ENCODE measurements at places on chromosomes 7 and 10.

DNA sequence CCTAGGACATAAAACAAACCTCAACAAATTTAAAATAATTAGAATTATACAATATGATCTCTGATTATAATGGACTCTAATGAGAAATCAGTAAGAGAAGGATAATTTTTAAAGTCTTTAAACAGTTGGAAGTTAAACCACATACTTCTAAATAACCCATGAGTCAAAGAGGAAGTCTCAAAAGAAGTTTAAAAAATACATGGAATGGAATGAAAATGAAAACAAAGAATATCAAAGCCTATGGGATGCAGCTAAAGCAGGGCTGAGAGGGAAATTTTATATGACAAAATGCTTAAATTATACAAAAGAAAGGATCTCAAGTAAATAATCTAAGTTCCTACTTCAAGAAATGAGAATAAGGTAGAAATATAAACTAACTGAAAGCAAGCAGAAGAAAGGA is 460.5 kb downstream of the RPS24 start:
- DNase-seq: no peak

DNA sequence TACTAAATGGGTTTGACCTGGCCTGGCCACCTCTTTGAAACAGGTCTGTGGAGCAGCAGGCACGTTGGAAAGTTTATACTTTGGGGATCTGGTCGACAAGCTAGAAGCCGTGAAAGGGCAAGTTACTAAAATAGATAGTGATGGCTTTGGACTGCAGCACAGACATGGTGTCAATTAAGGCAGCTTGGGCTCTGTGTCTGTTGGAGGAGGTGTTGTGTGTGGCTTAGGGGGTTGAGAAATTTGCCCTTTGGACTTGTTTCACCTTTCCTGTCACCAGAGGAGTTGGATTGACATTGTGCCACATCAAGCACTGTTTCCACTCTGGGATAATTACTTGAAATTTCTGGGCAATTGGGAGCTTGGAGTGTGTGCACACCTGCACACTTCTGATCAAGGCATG is 251.8 kb upstream of the MKI67 start:
- no peak for DNase-seq

GRCh38 chr7:128458956-128459355 is 3.3 kb downstream of the HILPDA start:
- no peak for DNase-seq

GRCh38 chr7:29754874-29755490 is 51.3 kb upstream of the WIPF3 start:
- DNase-seq: no peak

DNA sequence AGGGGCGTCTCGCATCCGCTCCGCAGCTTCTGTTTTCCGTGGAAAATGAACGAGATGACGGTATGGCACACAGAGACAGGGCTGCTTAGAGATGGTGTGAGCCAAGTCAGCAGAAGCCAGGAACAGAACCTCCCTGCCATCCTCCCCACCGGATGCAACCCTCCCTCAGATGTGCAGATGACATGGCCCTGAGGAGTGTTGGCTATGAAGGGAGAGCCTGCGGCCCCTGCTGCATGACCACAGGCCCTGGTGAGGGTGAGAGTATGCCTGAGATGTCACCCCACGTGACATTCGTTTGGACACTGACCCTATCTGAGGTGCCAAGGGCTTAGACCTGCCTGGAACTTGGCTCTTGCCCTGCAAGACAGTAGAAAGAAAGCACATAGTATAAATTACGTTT is 29.4 kb downstream of the WIPF3 start:
- no peak for DNase-seq

DNA sequence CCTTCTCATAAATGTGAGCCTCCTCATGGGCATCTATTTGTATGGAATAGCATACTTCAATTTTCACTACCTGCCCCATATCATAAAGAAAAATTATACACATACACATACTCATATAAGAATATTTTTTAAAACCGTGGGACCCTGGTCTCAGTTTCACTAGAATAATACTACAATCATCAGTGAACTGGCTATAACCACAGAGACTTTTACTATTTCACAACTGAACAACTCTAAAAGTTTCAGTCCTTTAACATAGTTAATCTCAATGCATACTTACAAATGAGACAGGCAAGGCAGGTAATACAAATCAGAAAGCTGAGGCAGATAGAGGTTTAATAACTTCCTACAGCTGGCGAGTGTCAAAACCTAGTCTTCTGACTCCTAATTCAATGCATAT is 83.1 kb downstream of the LRRN3 start:
- DNase-seq: no peak

DNA sequence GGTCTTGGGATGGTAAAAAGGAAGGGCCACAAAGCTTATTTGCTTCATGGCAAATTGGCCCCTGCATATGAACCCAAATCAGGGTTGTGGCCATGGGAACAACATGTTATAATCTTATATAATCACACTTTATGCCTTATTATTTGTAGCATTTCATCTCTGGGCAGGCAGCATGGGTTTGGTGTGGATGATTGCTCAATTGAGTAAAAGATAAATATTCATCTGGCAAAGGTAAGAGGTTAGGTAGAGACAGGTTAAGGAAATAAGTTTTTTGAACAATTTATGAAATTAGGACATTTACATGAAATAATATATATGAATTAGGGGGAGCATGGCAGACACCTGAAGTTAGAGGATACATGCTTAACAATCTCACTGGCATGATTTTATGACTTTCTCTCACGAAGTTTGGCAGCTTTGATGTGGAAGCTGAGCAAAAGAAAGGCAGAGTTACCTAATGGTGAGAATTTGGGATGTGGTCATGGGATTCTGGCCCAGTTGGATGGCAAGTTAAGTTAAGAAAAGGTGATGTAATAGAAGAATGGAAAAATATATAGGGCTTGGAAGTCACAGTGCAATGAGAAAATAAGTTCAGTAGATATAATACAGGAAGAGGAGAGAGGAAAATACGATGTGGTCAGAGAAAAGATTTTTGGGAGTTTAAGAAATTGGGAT is 88.1 kb upstream of the FAM3C start:
- DNase-seq: no peak

DNA sequence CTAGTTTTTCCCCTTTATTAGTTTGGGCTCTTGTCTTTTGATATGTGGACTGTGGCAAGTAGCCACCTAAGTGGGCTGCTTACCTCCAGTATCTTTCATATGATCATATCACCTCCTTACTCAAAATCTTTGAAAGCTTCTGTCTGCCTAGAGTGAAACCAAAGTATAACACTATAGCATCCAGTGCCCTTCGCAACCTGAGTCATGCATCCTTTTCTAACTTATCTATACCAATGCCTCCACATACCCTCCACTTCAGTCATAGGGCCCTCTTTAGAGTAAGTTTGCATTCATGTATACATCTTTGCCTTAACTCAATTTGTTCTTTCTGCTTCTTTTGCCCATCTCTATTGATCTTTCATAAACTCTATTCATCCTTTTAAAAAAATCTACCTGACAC is 15.7 kb upstream of the MACC1 start:
- no peak for DNase-seq

DNA sequence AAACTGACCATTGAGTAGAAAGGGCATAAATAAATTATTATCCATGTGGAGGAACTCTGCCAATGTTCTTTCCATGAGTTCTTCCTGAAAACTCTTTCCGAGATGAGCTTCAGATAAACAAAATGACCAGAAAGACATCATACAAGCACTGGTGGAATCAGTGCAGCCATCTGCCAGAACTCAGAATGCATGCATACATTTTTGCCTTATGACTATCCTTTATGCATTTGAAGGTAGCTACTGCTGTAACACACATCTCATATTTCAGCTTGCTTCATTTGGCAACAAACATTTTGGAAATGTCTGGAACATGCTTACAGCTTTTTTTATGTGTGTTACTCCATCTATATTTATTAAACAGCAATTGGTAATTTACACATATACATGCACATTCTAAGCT is 448.9 kb downstream of the PLXDC2 start:
- no peak for DNase-seq

DNA sequence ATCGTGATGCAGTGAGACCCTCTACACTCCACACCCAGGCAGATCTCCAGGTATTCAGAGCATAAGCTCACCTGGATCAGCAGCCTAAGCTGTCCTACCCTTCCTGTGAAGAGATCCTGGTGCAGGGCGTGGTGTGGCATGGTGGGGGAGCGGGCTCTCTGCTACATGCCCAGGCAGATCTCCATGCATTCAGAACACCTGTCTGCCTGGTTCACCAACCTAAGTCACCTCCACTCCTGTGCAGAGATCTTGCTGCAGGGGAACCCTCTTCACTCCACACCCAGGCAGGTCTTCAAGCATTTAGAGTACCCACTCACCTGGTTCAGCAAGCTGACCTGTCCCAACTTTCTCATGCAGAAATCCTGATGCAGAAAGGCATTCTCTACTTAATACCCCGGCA is 394.4 kb upstream of the SEMA3A start:
- no peak for DNase-seq

DNA sequence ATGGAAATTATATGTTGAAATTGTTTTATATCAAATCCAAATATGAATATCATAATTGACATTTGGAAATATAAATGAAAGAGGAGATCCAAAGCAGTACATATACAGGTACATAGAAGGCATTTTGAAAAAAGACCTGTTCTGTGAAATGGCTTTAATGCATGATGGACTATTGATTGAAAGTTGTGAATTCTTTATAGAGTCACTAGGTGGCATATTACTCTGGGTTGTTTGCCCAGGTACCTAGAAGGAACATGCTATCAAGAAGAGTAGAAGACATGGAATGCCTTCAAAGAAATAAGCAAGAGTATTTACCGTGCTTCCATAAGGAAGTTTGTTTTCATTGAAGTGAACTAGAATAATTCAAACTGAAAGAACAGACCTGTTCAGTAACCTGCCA is 160.0 kb upstream of the ANK3 start:
- no peak for DNase-seq

GRCh38 chr7:117873310-117874190 is at the start of gene CTTNBP2:
Gene CTTNBP2 (minus strand): TSS chr7:117873441. CDS start chr7:117873415, 26 bp downstream.
- DNase-seq: peak; percentile 87

DNA sequence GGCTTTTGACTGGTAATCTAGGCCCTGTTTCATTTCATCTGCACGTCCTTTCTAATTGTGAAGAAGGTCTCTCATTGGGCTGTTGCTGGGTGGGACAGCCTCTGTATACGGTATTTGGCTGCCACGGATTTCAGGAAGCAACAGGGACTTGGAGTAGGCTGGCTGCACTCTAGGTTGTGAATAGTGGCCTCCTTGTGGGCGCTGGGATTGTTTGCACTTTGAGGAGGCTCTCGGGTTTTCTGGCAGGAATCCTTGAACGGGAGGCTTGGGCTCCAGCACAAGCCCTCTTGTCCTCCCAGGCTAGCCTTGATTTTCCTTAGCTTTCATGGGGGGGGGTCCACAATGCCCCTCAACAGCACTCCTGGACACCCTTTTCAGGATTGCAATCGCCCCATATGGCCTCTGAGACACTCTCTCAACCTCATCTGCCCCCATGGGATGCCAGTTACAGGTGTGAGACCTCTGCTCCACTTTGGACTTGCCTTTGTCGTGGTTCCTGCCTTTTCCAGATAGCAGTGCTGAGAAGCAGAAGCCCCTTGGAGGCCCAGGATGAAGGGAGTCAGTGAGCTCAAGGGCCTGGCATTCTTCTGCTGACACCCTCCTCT is 33.9 kb upstream of the ZNF273 start:
- peak; percentile 14 for DNase-seq

DNA sequence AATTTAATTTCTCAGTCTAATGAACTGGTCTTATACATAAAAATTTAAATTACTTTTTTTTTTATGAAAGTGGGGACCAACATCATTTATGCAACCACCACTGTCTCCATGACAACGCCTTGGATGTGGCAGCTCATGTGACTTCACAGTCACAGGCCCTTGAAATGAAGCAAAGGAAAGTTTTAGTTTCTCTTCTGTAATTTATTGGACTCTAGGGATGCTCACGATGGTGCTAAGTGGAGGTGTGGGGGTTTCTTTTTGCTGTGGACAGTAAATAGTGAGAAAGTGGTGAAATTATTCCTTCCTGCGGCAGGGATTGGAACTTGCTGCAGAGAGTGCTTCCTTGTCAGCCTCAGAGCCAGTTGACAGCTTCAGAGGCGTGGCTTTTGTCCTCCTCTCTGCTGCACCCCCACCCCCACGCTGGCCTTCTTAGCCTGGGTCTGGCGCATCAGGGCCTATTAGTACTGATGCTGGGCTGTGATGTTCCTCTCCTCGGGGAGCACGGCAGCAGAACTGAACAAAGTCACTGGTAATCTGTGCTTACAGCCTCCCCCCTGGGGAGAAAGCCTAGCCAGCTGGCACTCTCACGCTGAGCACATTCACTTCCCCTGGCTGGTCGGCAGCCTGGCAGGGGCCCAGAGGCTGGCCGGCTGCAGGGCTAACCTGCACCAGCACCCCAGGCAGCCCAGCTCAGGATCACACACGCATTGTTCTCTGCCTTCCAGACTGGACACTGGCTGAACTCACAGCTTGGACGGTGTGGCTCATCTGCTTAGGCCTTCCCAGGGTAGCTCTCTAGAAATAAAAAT is 517.5 kb upstream of the GALNT17 start:
- peak; percentile 82 for DNase-seq

DNA sequence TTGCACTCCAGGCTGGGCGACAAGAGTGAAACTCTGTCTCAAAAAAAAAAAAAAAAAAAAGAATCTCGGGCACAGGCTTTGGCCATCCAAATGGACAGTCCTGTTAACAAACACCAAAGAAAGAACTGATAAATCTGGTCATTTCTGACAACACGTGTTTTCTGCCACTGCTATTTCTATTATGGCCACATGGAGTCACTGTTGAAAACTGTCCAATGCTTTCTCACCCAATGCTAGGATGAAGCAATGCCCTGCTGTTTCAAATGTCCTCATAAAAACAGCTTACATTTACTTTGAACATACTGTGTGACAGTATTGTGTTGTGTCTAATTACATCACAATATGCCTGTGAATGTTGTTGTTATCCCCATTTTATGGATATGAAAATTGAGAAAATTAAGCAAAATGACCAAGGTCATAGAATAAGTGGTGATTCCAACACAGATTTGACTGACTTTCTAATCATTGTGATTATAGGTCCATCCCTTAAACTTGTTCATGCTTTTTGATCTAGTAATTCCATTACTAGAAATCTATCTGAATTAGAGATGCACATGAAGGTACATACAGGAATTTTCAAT is 19.9 kb upstream of the MAP3K8 start:
- DNase-seq: no peak

DNA sequence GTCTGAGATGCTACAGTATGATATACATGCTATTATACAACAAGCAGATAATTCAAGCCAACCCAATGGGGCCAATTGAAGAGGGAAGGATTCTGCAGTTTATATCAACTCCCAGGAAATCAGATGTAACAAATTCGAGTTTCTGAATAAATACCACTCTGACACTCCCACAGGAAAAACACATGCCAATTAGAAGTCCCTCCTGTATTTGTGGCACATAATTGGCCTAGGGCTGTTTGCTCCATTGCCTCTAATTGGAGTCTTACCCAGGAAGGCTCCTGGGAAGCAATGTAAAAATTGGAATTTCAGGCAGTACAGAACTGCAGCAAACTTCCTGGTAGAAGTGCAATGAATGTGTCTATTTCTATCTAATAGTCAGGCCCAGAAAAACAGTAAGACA is 4.7 kb downstream of the PPA1 start:
- DNase-seq: no peak

- no peak for DNase-seq
These were observed 180.6 kb downstream of the ABCA13 start for GRCh38 chr7:48351900-48352299.

Data from endodermal cell (in vitro differentiated cells).